ENCODE measurements at places on chromosomes 3 and 15.
A peak's percentile ranks its signal among the peaks of the same experiment; 100 is the strongest.

DNA sequence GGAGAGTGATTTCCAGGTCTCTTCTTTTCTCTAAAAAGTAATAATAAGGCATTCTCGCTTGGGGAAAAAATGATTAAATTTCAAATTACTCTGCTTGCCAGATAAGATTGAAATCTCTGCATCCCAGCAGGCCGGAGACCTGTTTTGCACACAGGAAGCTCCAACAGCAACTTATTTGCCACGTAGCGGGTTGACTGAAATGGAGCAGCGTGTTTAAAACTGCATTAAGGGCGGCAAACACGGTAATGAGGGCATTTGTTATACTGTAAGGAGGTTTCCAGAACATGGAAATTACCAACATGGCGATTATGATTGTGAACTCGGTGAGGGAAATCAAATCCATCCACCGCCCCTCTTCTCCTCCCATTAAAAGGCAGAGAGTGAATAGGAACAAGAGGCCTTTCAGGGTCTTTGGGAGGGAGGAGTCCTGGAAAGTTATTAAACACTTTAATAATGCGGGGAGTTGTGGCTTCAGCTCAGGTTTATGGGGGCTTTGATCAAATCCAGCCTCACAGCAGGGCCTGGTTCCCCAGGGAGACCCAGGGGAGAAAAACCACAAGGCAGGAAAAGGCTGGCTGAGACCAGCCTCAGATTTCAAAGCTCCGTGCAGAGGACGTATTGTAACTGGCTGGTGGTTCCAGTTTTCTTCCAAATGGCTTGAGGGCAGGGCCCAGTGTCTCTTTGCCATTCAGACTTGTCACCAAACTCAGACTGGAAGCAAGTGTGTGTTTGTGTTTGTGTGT is 242.3 kb downstream of the TLE3 start:
- DNase-seq, result no peak

GRCh38 chr3:52830535-52831258 is at the start of gene ITIH4:
Gene ITIH4 (minus strand): TSS chr3:52830672. CDS start chr3:52830642, 30 bp downstream.
- no peak for DNase-seq

DNA sequence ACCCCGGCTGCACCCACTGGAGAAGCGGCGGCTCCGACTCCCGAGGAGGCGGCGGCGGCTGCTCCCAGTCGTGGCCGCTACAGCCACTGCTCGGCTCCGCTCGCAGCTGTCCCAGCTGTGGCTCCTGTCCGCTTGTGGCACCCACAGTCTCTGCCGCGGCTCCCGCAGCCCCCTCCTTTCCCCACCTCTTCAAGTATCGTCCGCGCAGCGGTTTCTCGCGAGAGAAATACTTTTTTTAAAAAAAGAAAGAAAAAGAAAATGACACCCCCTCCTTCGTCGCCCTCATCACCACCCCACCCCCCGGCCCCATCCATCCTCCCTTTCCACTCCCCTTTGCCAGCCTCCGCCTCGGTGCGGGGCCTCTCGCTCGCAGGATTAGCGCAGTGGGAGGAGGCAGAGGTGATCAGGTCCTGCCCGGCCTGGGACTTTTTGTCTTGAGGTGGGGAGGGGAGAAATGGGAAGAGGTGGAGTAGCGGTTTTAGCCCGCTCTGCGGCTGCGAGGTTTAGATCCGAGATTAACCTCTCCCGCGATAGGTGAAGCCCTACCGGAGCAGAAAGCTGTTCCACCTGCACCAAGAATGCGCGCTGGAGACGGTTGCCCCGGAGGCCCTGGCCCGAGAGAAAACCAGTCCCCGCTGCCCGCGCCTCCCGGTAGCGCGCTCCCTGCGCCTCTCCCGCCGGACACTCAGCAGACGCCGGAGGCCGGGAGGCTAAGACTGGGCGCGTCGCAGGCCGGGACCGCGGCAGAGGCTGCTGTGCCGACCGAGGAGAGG is at the start of gene FBN1:
FBN1 (minus strand) TSS at position 152 of the 773 bp plus-strand sequence. CDS start 940 bp downstream, outside the sequence.
- DNase-seq, result peak; percentile 84

DNA sequence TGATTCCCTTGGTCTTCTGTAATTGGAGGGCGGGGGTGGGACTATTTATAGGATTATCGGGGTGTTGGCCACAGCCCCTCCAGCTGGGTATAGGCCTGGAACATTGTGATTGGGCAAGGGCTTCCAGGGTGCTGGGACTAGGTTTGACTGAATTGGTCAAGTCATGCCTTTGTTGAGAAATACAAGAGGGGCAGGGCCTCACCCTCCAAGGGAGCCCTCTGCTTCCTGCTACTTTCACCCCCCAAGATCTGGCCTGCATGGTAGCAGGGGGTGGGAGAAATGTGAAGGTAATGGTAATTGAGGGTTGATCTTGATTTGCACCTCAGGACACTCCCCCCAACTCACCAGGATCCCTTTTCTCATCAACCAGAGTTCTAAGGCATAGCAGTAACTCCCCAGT is 25.2 kb downstream of the TRIM71 start:
- no peak for DNase-seq

- DNase-seq, result no peak
Measured at GRCh38 chr15:39354189-39354588, 226.7 kb upstream of the THBS1 start.

GRCh38 chr15:93705753-93706455 is 525.5 kb upstream of the MCTP2 start:
- no peak for DNase-seq

DNA sequence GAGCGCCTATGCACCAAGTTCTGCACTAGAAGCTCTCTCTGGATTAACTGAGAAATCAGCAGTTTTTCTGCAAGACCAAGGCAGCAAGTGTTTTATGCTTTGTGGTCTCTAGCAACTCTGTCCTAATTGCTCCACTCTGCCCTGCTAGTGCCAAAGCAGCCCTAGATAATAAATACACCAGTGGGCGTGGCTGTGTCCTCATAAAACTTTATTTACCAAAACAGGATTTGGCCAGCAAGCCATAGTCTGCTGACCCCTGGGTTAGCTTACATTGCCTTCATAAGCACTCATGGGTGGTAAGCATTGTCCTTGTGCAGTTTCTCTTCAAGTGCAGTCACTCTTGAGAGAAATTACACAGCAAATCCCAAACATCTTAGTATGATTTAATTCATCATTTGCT is 30.7 kb upstream of the SLC24A5 start:
- DNase-seq, result no peak

- DNase-seq, result no peak
Measured at GRCh38 chr15:67175643-67176071, 78.8 kb downstream of the AAGAB start.

DNA sequence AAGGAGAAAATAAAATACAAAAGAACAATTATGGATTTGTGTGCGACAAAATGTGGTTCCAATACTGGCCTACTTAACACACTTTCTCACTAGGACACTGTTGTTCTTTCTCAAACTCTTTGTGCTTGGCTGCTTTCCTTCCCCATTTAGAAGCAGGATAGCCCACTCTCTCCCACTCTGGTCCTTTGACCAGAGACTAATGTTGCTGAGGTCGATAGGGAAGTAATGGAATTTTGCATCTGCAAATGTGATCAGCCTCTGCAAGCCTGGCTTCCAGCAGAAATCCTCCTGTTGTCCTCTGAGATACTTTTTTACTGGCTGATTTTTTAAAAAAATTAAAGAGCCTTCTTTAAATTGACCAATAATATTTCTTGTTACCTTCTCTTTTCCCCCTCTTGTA is 71.0 kb downstream of the PPM1L start:
- DNase-seq, result no peak

DNA sequence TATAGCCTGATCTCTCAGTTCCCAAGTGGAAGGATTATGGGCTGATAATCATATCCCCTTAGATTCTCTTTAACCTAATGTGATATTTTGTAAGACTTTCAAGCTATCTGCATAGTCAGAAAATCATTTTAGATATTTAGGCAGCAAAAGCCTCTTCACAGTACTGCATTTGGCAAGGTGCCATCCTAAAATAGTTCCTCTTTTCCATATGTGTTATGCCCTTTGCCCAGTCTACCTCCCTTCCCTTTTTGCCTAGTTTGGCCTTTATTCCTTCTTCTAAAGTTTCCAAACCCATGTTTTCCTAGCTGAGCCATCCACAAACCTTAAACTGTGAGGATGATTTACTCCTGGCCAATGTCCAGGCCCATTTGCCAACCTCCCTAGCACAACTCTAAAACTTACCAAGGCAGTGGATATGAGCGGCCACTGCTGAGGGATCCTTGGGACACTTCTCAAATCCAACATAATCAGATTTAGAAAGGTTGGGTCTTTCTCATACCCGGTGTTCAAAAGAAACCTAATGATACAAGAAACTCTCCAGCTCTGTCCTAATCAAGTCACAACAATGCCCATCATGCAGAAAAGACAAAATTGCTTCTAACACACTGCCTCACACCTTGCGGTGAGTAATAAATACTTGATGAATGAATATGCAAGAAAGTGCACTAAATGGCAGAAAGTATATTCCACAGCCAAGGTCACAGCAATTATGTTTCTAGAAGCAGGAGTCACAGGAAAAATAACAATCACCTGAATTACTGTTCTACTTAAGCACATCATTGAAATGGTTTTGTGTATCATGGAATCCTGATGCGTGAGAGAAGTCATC is 493.9 kb downstream of the NLGN1 start:
- no peak for DNase-seq

GRCh38 chr15:89028036-89028435 is 60.2 kb upstream of the ABHD2 start:
- no peak for DNase-seq

DNA sequence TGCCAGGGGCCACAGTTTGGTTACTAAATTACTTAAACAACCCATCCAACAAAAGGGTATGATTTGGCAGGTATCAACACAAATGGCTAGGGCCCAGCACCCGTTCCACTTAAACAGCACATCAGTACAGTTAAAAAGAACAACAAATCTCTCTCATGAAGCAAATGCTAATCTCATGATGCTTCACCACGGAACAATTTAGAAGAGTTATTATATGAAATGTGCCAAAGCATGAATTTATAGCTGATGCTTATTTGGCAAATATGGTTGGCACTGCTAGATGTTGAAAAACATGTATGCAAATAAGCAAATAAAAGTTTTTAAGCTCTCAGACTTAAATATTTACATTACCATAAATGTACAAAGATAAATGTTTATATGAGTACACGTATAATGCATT is 2.3 kb downstream of the PEAK1 start:
- no peak for DNase-seq

DNA sequence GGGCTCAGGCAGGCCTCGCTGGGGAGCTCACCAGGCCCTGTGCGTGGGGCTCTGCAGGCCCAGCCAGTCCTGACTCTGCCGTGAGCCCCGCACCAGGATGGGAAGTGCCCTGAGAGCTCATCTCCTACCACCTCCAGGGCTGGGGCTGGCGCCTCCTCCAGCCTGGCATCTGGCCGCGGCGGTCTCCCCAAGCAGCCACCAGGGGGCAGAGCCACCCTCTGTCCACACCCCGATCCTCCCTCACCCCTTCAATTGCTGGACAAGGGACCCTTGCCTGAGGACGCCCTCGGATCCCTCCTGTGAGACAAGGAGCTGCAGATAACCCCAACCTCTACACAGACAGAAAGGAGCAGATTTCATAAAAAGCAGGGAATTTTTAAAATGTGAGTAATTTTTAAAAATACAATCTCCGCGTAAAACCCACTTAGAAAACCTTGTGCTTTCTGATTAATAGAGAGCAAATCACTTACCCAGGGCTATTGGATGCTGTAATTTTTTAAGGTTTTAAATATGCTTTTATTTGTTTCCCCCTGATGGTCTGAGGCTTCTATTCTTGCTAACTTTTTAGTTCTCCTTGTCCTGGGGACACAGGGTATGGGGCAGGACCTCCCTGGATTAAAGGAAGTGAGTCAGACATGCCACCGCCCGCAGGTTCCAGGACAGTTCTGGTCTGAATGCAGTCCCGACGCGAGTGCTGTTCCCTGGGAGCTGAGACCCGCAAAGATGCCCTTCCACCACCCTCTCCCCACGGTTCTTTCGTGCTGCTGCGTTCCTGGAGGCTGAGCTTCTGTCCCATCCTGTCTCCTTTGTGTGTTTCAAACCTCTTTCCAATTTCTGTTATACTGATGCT is 52.3 kb upstream of the CHRNA7 start:
- no peak for DNase-seq

DNA sequence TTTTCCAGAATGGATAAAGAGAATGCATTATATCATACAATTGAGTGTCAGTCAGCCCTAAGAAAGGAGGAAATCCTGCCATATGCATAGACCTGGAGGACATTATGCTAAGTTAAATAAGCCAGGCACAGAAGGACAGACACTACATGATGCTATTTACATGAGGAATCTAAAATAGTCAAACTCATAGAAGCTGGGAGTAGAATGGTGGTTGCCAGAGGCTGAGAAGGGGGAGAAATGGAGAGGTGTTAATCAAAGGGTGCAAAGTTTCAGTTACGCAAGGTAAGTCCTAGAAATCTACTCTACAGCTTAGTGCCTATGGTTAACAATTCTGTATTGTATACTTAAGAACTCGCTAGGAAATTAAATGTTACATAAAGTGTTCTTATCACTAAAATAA is 66.5 kb downstream of the IL1RAP start:
- DNase-seq, result no peak

GRCh38 chr3:48435774-48436476 is 4.0 kb downstream of the CCDC51 start:
- peak; percentile 74 for DNase-seq

- DNase-seq, result no peak
Measured at GRCh38 chr3:88983458-88983857, 124.0 kb upstream of the EPHA3 start.

- no peak for DNase-seq
Measured at GRCh38 chr3:23864931-23865330, 51.9 kb downstream of the NKIRAS1 start.

GRCh38 chr15:66842710-66843441 is 140.8 kb downstream of the SMAD6 start:
- no peak for DNase-seq

- DNase-seq, result peak; percentile 72
Measured at GRCh38 chr15:31275331-31276262, 51.0 kb upstream of the KLF13 start.

GRCh38 chr3:12312010-12312409 is 23.1 kb downstream of the PPARG start:
- DNase-seq, result no peak

DNA sequence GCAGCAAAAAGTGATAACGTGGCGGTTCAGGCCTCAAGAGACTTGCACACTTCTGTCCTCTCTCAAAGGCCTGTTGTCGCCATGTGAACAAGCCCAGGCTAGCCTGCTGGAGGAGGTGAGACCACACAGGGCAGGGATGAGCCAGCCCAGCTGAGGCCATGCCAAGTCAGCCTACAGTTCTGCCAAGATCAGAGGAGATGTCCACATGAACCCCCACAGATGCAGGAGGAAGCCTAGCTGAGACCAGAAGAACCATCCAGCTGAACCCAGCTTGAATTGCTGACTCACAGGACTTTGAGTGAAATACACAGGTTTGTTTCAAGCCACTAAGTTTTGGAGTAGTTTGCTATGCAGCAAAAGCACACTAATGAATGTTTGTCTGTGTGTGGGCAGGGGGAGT is 50.3 kb upstream of the SEC13 start:
- DNase-seq, result no peak

DNA sequence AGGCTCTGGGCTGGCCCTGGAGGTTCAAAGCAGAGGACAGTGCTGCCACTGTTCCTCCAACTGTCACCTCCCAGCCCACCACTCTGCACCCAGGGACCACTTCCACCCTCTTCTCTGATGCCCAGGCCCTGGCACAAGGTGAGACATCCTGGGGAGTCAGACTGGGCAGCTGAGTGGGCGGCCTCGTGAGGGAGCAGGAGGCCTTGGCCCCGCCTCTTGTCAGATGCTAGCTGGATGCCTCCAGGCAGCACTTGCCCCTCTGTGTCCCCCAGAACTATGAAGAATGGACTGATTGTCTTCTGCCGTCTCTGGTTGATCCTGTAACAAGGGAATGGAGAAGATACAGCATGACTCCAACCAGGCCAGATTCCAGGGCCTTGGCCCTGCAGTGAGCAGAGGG is 191.0 kb upstream of the LINGO1 start:
- no peak for DNase-seq

GRCh38 chr3:110984456-110985250 is 87.0 kb upstream of the NECTIN3 start:
- DNase-seq, result no peak
